ENCODE measurements at places on chromosomes 5 and 9.

- DNase-seq, result no peak
Observed at GRCh38 chr5:176611435-176611834, 1.5 kb upstream of the GPRIN1 start.

GRCh38 chr5:112192866-112193265, 226.2 kb downstream of the EPB41L4A start:
- DNase-seq, result no peak

GRCh38 chr5:132506094-132506692, 15.6 kb upstream of the IRF1 start:
- no peak for DNase-seq

GRCh38 chr9:27303219-27303618, 6.3 kb upstream of the EQTN start:
- DNase-seq, result no peak

GRCh38 chr5:116626945-116627679, 52.5 kb upstream of the SEMA6A start:
- DNase-seq, result no peak

- no peak for DNase-seq
Observed at GRCh38 chr9:17414986-17415385, 163.9 kb upstream of the SH3GL2 start.

DNA sequence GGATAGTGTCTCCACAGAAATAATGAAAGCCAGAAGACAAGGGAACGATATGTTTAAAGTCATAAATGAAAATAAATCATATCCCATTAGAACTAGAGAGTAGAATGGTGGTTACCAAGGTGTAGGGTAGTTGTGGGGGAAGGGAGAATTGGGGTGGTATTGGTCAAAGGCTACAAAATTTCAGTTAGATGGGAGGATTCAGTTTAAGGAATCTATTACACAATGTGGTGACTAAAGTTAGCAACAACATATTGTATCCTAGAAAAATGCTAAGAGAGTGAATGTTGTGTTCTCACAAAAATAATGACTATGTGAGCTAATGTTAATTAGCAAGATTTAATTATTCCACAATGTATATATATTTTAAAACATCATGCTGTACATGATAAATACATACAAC, 27.8 kb upstream of the LARP1 start:
- DNase-seq, result no peak

DNA sequence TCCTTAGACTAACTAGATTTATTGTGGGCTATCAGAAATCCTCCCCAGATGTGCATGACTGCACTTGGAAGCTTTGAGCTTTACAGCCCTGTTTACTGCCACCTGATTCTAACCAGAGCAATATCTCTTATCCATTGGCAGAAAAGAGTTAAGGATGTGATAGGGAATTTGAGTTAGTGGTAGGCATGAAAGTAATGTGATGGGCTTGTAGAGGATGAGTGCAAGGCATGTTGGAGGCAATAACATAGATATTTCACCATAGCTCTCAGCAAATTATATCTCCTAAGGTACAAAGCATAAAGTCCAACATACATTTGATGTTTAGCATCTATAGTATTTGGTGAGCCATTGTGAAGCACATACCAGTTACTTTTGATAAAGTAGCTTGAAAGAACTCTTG, 103.8 kb downstream of the INVS start:
- DNase-seq, result no peak
